BJ (cell line): ENCODE measurements at places on chromosomes 4 and X.

- DNase-seq, result no peak
Observed at GRCh38 chr4:124535003-124535402, 177.5 kb downstream of the ANKRD50 start.

- no peak for DNase-seq
Observed at GRCh38 chr4:126526335-126526734, 1106.4 kb upstream of the INTU start.

- DNase-seq, result no peak
Observed at GRCh38 chr4:176882206-176882605, 89.5 kb upstream of the VEGFC start.

DNA sequence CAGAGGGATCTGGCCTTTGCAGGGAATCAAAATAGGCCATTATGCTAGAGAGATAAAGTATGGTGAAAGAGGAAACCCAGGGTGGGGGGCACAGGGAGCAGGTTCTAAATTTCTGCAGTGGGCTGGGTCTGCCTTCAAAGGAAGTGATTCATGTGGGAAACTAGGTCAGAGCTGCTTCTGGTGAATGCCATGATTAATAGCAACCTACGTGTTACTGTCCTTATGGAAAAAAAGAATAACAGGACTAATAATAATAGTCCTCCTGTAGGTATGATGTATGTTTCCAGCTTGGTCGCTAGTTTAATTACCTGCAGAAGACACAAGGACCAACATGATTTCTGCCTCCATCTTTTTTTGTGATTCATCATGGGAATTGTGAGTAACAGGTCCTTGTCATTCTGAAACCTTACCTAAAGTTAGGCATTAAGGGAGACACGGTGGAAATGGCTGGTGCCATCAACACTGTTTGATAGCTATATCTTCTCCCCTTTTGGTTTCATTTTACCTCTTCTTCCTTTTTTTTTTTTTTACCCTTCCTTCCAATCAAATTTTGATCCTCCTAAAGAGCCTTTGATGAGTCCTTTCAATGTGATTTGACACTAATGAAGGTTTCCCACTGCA is 180.4 kb downstream of the CPEB2 start:
- no peak for DNase-seq

- DNase-seq, result no peak
Observed at GRCh38 chrX:141619336-141619735, 29.8 kb downstream of the SPANXA2 start.

GRCh38 chr4:1035510-1035909 is 24.1 kb downstream of the FGFRL1 start:
- DNase-seq, result no peak

GRCh38 chr4:86032476-86033022 is 327.3 kb downstream of the MAPK10 start:
- DNase-seq, result peak; percentile 94

DNA sequence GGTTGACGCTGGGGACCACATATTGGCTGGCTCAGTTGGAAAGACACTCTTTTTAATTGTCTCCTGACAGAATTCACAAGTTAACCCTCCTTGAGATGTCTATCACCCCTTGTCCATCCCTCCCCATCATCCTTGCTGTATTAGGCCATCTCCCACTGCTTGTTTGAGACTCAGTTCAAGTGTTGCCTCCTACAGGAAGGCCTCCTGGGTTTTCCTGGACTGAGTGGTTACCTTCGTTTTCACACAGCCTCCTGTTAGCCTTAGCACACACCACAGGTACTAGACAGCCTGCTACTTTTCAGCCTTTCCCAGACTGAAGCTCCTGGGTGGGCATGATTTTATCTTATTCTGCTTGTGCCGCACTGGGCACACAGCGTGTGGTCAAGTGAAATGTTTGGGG is 145.3 kb upstream of the STX18 start:
- DNase-seq, result no peak

DNA sequence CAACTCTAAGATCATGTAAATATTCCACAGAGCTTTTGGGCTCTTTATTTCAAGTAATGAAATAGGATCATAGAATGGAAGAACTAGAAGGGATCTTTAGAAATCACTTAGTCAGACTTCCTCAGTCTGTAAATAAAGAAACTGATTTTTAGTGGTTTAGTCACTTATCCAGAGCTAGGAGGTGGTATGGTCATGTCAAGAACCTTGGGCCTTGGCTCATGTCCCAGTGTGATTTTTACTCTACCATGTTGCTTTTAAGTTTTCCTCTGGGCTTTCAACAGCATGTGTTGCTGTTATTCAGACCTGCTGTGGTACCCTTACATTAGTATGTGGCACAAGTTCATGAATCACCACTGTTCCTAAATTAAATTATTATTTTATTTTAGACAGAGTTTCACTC is 184.9 kb downstream of the FRAS1 start:
- DNase-seq, result peak; percentile 3

DNA sequence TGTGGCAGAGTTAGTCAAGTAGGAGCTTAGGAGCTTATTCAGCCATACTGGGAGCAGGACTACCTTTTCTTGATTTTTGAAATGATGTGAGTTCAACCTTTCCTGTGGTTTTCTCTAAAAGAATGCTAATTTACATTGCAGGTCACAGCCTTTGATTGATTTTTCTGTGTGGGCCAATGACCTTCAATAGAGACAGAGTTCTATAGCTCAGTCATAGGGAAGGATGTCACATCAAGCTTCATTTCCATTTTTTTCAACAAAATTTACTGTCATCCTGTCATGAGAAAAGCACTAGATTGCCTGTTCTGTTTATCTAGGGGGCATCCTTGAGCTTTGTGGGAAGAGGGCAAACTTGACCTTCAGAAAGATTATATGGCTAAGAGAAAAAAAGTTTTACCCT is 448.7 kb downstream of the MID1IP1 start:
- DNase-seq, result no peak

- DNase-seq, result no peak
Observed at GRCh38 chrX:76159453-76159852, 13.4 kb upstream of the PBDC1 start.

DNA sequence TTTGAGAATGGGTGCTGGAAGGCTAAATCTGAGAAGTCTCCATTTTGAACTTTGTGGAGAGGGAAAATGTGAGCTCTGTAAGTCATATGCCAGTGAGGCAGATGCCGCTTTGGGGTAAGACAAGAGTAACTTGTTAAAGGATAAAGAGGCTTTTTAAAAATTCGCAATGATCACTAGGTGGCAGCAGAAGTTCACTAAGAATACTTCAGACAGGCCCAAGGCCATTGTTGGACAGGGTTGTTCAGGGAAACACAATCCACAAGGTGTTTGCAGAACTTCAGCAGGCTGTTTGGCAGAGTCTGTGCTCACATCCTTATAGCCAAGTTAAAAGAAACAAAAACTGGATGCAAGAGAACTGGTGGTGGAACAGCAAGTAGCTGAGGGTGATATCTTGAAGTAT is 13.7 kb upstream of the PIGA start:
- peak; percentile 15 for DNase-seq

- no peak for DNase-seq
Observed at GRCh38 chr4:122679317-122679716, 53.2 kb upstream of the BBS12 start.

DNA sequence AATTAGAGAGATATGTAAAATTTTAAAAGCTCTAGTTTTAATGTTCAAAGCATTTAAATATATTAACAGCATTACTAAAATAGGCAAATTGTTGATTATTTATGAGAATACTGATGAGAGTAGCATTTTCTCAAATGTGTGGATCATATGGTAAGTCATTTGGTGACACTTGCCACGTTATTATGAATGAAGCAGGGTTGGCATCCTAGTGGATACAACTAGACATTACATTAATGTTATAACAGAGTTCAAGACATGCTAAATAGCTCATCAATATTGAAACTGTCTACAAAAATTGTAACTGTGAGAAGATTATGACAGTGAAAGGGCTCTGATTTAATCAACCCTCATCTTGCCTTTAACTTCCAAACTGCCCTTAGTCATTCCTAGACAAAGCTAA is 171.1 kb downstream of the PDGFC start:
- DNase-seq, result no peak

DNA sequence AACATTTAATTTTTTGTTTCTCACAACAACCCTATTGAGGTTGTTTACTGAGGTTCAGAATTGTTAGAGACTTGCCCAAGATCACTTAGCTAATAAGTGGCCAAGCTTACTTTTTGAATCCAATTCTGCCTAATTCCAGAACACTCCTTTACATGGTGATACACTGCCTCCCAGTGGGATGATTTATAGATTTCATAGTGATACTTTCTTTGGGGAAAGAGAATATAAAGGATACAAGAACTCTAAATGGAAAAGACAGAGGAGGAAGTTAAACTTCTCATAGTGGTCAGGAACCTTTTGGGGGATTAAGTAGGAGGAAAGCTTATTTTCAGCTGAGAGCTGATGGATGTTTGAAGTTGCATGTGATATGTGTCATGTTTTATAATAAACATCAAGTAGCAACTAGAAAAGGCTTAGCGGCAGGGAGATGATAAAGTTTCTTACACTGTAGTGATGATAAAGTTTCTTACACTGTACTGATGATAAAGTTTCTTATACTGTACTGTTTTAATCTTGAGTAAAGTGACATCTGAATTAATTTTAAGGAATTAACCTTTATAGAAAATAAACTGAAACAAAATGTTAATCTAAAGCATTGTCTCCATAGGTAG is 15.3 kb downstream of the STAG2 start:
- no peak for DNase-seq
